Activated CD4-positive, alpha-beta memory T cell treated with anti-CD3 and anti-CD28 coated beads, Interleukin-2, amount 10 ng/mL, durations not matched to agents 7 days and 5 days (primary cell): ENCODE measurements at places on chromosomes 4 and X. TPM values are rescaled to one million over a fixed set of nuclear protein-coding genes. Genes with fewer than 3 reads are reported as not detected.

ADRA2C gene
- not detected for total RNA-seq

PALLD gene
- 5.8 TPM for total RNA-seq

ATOH1 gene
- total RNA-seq, result not detected

GNRHR gene
- total RNA-seq, result not detected

PACRGL gene
- total RNA-seq, result 9.6 TPM

ADH1A gene
- total RNA-seq, result not detected

RRH gene
- not detected for total RNA-seq
